Right renal cortex interstitium (tissue), 3 donors: ENCODE measurements at places on chromosomes 3 and 15. TPM values are rescaled to one million over a fixed set of nuclear protein-coding genes. Genes with fewer than 3 reads are reported as not detected.
A peak's percentile ranks its signal among the peaks of the same experiment; 100 is the strongest.

SLC27A2 gene
- 64.1 TPM for polyA plus RNA-seq

GRCh38 chr15:55084216-55084615 lies 112.5 kb downstream of the RSL24D1 start:
- DNase-seq, result no peak

GRCh38 chr3:32432045-32432710 lies 40.5 kb downstream of the CMTM7 start:
- DNase-seq, result no peak

IL17RE gene
- polyA plus RNA-seq, result 11.5 TPM

DNA sequence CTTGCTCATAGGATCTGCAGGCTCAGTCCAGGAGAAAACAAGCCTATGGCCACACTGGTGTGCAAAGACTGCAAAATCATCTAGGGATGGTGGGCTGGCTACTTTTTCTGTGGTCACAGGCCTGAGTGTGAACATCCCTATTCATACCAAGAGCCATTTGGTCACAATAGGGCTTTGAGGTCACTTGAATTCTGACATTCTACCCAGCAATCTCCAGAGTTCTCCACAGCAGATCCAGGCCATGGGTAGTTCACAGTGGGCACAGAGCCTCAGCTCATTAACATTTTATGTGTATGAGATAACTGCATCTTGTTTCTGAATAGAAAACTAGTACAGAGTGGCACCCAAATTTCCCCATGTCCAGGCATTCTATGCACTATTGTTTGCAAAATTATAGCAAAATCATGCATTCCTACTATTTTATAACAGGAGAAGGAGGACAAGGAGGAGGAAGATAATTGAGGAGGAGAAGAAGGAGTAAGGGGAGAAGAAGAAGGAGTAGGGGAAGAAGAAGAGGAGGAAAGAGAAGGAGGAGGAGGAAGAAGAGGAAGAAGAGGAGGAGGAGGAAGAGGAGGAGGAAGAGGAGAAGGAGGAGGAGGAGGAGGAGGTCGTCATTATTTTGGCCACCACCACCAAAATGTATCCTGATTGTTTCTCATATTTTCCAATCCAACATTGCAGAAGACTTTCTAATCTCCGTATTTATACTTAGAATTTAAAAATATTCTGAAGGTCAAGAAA lies 129.0 kb downstream of the SEMA6D start:
- DNase-seq, result no peak

DNA sequence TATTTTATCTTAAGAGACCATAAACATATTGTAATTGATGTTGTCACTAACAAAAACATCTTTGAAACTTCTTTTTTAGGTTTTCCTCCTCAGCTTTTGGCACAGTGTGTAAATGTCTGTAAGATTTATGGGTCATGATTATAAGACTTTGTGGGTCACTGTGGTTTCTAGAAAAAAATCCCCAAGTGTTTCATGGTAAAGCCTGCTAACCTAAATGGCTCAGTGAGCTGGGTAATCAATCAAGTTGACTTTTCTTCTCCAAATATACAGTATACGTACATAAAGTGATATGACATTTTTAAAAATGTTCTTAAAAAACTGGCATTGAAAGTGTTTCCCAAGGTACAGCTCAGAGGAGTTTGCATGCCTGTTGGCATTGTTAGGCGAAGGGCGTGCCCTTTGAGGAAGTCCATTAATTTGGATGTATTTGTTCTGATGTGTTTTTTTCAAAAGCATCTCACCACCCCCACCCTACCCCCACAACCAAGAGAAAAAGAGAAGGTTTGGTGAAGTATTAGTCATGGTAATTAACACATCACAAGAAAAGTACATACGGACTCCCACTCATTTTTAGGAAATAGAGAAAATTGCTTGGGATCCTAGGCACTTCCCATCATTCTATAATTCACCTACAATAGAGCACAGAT lies 385.4 kb upstream of the LRRC3B start:
- no peak for DNase-seq

GPX1 gene
- 104 TPM for polyA plus RNA-seq

TPRG1 gene
- polyA plus RNA-seq, result 0.75 TPM

TMIE gene
- 1.1 TPM for polyA plus RNA-seq

- no peak for DNase-seq
Measured at GRCh38 chr3:140761076-140761639, 83.3 kb downstream of the TRIM42 start.

DNA sequence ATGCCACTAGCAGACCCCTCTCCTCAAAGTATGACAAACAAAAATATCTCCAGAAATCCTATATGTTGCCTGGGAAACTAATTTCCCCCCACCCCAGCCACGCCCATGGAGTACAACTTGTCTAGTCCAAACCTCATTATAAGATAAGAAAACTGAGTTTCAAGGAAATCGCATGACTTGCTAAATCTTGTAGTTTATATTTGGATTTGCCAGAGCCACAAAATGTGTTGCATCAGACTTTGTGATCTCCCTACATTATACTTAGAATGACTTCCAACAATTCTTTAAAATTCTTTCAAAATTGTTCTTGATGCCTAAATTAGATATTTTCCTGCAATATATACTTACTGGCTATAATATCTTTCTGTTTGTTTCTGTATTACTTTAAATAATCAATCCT lies 1034.4 kb downstream of the IGSF11 start:
- no peak for DNase-seq

DNA sequence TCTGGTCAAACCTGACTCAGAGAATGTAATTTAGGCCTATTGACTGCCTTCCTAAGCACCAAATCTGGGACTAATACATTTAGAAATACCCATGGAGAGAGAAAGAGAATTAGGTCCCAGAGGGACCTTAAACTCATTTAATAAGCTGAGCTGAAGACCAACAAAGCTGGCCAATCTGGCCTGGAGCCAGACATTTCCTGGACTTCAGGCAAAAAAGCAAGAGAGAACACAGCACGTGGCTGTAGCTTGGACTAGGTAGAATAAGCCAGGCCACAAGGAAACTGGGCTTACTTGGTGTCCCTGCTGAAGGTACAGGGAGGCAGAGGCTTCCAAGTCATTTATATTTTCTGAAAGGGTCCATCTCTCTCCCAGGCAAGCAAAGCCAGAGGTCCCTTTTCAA lies 88.1 kb downstream of the RTP4 start:
- DNase-seq, result no peak

TSC22D2 gene
- polyA plus RNA-seq, result 58.1 TPM

SLC51B gene
- polyA plus RNA-seq, result 10.1 TPM

DNA sequence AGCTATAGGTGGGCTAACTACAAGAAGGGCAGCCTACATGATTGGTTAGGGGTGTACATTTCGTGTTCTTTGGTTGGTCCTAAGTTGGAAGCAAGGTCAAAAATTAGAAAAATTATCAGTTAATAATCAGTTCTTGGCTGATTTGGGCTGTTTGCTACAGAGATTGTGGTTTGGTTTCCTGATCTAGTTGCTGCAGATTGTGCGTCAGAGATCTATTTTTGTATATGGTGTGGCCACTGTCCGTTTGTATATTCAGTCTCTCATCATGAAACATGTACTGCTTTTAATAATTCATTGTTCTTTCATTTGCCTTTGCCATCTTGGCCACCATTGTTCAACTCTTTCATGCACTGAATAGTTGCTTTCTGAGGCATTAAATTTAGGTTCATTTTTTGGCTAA lies 80.9 kb downstream of the LRRC3B start:
- DNase-seq, result no peak

GRCh38 chr3:133169331-133170068 lies 131.3 kb downstream of the TMEM108 start:
- DNase-seq, result no peak

DNA sequence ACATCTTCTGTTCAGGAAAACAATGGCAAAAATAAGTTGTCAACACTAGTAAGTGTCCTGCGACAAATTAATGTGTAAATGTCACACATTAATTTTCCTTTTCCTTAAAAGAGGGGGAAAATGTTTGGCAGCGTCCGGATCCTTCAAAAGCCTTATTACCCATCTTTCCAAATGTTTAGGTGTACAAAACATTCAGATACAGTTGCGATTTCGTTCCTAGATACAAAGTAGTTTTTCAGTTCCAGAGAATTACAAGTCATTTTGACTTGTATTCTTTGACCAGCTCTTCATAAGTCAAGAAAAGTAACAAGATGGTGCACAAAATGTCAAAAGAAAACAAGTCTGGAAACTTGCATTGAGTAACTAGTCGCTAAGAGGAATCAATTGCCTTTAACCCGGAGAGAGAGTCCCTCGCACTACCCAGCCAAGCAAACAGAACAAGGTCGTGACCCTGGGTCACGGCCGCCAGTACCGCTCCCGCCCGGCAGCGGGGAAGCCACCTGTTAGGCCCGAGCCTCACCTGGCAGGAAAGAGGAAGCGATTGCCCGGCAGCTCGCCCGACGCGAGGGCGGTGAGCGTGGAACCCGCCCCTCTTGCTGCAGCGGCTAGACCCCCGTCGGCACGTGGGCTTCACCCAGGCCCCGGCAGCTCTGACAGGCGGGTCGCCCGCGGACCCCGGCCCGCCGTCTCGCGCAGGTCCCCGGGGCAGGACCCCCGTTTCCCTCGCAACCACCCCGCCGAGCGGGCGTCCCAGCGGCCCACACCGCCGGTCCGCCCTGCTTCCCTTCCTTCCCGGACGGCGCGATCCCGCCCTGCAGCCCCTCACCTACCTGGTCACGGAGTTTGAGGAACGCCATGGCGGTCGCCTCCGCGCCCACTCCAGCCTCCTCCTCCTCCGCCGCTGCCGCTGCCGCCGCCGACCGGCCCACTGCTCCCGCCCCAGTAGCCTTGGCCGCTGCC lies 61.0 kb upstream of the ANKRD28 start:
- DNase-seq, result peak; percentile 19

DNA sequence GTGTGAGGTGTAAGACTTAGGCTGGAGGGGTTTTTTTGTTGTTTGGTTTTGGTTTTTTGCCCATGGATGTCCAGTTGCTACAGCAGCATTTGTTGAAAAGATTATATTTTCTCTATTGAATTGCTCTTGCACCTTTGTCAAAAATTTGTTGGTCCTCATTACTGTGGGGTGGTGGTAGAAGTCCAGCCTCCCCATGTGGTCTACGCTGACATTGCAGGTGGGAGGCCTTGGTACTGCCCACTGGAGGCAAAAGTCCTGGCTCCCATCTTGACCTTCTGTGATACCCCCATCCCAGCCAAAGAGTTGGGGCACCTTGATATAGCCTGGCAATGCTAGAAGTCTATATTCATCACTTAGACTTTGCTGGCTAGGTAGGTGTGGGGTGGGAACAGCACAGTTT lies 5.4 kb upstream of the RAB6B start:
- no peak for DNase-seq

DNA sequence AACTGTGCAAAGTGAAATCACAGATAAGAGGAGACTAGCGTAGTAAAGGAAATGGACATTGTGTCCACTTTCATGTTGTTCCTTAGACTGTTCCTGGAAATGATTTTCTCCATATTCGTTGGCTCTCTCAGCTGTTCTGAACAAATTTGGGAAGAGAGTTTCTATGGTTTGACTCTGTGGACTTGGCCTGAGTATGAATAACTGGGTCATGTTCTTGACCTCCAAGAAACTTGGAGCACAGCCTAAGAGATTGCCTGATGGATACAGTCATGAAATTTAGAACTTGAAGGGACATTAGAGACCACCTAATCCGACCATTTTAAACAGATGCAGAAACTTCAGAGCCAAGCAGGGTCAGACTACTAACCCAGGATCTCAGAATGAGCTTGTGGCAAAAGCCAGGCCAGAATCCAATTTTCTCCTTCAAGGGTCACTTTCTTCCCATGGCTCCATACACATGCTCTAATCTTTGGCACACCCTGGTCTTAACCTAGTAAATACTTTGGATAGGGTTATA lies 430.4 kb downstream of the RBMS3 start:
- no peak for DNase-seq

C15orf62 gene
- 1.7 TPM for polyA plus RNA-seq

HEMK1 gene
- polyA plus RNA-seq, result 19.5 TPM

GRCh38 chr3:50551681-50552435 lies 15.7 kb downstream of the C3orf18 start:
- no peak for DNase-seq

DNA sequence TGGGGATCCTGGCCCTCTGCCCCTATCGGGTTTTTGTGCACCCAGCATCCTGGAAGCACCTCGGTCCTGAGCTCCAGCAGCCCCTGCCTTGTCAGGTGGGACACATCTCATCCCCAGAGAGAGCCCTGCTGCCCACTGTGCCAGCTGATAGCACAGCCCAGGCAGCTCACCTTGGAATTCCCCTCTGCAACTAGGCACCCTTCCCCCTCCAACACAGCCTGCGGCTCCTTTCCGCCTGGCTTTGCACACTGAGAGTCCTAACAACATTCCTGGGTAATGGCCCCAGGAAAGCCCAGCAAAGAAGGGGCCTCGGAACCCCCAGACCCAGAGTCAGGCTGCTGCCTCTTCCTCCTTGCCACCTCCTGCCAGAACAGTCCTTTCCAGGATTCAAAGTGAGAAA lies 5.9 kb downstream of the HCN4 start:
- no peak for DNase-seq

GOLGA6A gene
- 0.04 TPM for polyA plus RNA-seq

AAGAB gene
- 62.8 TPM for polyA plus RNA-seq

DNA sequence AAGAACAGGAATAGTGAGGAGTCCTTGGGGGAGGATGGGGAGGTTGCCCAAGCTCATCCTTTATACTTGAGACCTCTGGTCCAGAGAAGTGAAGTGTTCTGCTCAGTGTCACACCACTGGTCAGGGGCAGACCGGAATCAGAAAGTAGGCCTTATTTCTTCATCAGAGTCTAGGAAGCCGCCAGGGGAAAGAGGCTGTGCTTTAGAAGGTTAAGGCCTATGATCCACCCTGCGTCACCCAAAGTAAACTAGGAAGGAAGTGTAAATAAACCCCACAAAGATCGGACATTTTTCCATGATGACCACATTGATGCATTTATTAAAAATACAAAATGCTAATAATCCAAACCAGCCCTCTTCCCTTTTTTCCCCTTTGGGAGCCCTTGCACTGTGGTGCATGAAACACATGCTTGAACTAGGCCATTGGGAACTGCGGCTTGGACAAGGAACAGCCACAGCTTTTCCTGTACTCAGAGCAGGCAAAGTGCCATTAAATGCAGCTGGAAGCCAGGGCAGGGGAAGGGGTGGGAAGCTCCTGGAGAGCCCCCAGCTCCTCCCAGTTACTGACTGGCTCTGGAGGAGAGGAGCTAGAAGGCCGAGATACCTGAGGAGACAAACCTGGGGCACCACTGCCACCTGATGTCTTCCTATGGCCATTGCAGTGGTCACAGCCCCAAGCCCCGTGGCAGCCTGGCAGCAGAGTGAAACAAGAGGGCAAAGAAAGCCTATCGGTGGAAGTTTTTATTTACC lies 37.0 kb downstream of the CDC25A start:
- peak; percentile 61 for DNase-seq

GRCh38 chr3:118868051-118868450 lies 166.6 kb downstream of the IGSF11 start:
- DNase-seq, result no peak

GRCh38 chr3:4271834-4272233 lies 31.3 kb upstream of the SETMAR start:
- DNase-seq, result no peak

DNA sequence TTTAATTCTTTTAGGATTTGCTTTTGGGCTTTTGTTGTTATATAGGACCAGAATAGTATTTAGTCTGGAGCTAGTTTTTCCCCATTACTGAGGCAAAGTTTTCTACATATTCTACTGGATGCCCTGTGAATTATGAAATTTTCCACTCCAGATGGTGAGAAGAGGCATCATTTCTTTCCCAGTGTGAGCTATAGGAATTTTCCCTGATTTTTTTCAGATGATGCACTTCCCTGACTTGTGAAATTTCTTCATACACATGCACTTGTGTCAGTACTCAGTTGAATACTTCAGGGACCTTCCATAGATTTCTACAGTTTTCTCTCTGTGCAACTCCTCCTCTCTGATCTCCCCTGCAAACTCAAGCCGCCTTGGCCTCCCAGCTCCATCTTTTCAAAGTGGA lies 73.7 kb upstream of the SLCO2A1 start:
- DNase-seq, result no peak

- no peak for DNase-seq
Measured at GRCh38 chr3:121998030-121998580, 23.9 kb downstream of the ILDR1 start.

GRCh38 chr3:53566461-53567145 lies 72.2 kb downstream of the CACNA1D start:
- DNase-seq, result no peak
